ENCODE measurements at places on chromosomes 4 and X.

DNA sequence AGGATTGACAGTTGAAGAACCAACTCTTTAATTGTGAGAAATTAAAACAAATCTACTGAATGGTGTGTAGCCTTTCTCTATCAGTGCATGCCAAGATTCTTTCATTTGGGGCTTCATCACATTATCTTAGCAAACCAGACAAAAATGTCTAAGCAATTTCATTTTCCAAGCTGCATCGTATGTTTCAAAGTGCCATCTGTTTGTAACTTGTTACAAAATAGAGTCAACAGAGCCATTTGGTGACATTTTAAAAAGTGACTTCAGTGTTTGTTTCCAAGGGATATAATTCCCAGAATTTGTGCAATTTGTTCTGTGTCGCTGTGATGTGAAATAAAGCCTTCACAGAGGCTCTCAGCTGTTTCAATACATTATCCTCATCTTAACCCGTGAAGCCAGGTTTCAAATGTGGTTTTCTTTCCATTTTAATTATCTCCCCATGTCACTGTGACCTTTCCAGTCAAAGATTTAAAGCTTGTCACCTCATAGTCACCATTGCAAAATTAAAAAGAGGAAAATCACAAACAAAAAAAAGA lies 46.0 kb upstream of the C1QTNF7 start:
- DNase-seq: no peak

- no peak for DNase-seq
These were observed 55.4 kb downstream of the UGT2B4 start for GRCh38 chr4:69440308-69440707.

DNA sequence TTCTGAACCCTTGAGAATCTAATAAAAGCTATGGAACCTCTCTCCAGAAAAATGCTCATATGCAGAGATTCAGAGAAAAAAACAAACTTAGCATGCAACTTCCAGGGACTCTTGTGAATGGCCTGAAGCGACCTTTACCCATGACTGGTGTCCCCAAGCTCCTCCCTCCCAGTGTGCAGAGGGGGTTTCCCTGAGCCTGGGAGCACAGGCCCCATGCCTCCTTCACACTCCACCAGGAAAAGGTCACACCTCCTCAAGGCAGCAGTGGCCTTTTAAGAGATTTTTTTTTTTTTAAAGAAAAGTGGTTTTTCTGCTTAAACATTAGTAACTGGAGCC lies 13.3 kb upstream of the UBA6 start:
- no peak for DNase-seq

DNA sequence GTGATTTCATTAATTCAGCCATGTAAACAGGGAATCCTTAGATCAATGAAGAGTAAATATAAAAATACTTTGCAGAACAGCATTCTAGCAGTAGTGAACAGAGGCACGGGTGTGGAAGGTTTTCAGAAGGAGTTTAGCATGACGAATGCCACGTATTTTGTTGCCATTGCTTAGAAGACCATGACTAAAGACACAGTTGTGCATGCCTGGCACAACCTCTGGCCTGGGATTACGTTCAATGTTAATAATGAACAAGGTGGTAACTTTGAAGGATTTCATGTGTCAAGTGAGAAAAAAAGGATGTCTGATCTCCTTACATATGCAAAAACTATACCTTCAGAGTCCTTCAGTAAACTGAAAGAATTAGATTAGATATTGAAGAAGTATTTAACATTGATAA lies 171.9 kb downstream of the MAGEB5 start:
- DNase-seq: no peak

DNA sequence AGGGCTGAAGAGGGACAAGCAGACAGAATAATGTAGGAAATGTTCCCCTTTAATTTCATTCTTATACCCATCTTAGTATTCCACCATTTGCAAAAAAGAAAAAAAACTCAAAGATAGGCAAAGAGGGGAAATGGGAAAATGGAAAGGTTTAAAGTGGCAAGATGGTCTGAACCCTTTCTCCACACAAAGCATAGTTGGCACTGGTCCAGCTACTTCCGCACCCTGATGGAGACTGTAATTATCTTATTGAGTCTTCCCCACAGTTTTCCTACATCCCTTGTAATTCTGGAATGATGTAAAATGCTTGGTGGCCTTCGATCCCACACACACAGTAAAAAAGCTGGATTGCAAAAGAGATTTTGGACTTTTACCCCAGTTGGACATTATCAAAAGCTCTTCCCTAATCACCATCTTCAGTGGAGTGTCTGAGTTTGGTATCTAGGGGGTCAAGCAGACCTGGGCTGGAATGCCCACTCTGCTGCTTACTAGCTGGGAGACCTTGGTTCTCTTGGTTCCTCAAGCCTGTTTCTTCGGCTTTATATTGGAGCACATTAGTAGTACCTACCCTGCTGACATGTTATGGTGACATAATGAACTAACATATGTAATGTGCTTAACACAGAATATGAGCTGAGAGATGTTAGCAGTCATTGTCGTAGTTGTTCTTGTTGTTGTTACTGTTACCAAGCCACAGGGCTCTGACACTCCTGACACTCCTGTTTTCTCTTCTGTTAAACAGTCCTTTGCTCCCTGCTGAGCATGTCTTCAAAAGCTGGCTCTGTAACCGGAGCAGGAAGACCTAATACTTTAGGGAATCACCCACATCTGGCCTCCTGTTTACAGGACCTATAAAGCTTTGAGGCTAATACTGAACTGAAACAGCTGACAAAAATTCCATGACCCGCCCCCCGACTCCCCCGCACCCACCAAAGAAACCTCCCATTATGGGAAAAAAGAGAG lies 4.7 kb downstream of the SRPX2 start:
- DNase-seq: no peak

GRCh38 chr4:177770776-177771175 lies 328.5 kb upstream of the AGA start:
- DNase-seq: no peak

DNA sequence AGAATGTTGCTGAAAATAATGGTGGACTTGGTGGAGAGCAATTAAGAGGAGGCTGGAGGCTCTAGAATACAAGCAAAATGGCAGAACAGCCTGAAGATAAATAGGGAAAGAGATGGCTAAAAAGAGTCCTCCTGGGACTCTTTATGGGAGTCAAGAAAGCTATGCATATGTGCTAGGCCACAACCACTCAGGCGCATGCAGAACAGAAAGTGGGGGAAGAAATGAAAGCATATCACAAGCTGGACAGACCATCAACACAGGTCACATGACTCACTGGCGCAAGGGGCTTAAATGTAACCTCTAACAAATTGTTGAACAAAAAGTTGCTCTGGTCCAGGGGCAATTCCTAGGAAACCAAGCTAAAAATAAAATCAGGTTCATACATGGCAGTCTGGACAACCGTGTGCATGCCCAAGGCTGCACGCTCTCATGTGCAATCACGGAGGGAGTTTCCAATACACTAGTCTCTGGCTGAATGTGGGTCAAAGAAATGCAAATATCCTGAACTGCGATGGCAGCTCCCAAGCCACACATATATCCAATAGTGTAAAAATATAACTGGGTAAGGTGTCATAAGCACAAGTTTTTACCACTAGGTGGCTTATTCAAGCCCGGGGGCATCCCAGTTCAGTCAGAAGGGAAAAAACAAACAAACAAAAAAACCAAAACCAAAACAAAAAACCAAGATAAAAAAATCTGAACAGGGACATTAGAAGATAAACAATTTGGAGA lies 45.4 kb downstream of the ZNF711 start:
- DNase-seq: no peak

GRCh38 chrX:5726224-5726623 lies 502.4 kb downstream of the NLGN4X start:
- DNase-seq: no peak
